Activated T-helper 17 cell treated with anti-CD3 and anti-CD28 coated beads, Interleukin-2, amount 50 U/mL, for 72 hours (primary cell): ENCODE measurements at places on chromosomes 6 and 20. TPM values are rescaled to one million over a fixed set of nuclear protein-coding genes. Genes with fewer than 3 reads are reported as not detected.

DNA sequence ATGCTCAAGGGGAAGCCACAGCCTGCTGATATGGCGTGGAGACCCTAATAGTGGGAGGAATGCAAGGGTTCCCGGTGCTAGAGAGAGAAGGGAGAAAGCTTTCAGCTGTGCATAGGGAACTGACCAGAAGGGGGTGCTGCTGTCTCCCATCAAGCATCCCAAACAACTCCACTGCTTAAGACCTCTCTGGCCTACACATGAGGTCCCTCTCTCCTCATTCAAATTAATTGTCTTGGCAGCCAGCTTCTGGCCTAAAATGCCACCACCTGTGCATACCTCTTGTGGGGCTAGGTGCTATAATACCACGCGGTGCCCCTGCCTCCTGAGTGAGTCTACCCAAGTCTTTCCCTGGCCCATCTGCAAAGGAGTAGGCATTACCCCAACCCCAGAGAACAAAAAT is 14.5 kb downstream of the ADISSP start:
- H3K27ac ChIP-seq = no peak overlapping the region
- peak; percentile 77 for ATAC-seq
- peaks cover 14% of the 10 kb centered on the region for H3K36me3 ChIP-seq
- H3K27me3 ChIP-seq = no peaks in the 10 kb centered on the region

ADTRP gene
- total RNA-seq = 47.7 TPM

OGFRL1 gene
- total RNA-seq = 7.7 TPM

- peaks cover 95% of the 10 kb centered on the region for H3K36me3 ChIP-seq
- H3K27me3 ChIP-seq = no peaks in the 10 kb centered on the region
- H3K27ac ChIP-seq = peak overlapping the region; percentile 73
- peaks cover 60% of the 10 kb centered on the region for H3K4me1 ChIP-seq
- peak overlapping the region; percentile 62 for H3K4me3 ChIP-seq
Measured at GRCh38 chr6:111725446-111726112, 119.9 kb upstream of the TRAF3IP2 start.

GRCh38 chr6:5471044-5471443 is 209.7 kb downstream of the FARS2 start:
- H3K27ac ChIP-seq = no peak overlapping the region
- H3K36me3 ChIP-seq = no peaks in the 10 kb centered on the region
- peaks cover 9% of the 10 kb centered on the region for H3K4me1 ChIP-seq
- peak; percentile 85 for ATAC-seq
- no peaks in the 10 kb centered on the region for H3K27me3 ChIP-seq
- no peak overlapping the region for H3K4me3 ChIP-seq

DNA sequence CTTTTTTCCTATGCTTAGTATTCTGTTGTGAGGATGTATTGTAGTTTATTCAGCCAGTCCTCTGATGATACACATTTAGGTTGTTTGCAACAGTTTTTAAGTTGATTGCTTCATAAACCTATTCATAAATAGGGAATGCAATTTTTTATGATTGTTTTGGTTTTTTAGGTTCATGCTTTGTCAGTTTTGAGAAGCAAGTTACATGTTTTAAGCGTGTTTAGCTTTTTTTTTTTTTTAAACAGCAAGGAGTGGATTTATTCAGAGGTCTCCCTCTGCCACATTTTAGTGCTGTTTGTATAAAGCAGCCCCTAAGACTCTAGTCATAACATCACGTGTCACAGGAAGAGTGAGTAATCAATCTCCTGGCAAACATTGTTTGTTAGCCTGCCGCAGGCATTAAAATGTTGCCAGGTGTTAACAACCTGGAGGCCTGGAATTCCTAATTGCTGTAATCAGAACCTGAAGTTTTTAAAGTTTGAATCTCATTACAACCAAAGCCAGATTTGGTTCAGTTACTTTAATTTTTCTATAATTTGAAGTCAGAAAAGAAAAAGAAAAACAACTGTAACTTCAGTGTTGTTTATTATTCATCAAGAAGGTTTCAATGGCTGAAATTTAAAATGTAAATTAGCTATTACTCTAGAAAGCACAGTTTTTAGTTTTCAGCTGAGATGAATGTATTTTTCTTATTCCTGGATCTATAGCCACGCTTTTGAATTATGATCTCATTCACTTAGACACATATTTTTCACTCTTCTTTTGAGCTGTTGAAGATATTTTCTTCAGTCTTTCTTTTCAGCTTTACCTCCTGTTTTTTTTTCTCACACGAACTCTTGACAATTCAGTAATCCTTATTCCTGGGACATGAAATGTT is 59.2 kb downstream of the KCNS1 start:
- H3K27me3 ChIP-seq = no peaks in the 10 kb centered on the region
- peak overlapping the region; percentile 83 for H3K27ac ChIP-seq
- ATAC-seq = peak; percentile 68
- H3K4me1 ChIP-seq = peaks cover 27% of the 10 kb centered on the region

- no peak overlapping the region for H3K4me3 ChIP-seq
- no peak for ATAC-seq
- H3K27me3 ChIP-seq = no peaks in the 10 kb centered on the region
- H3K27ac ChIP-seq = no peak overlapping the region
Measured at GRCh38 chr20:44468044-44468782, 7.5 kb upstream of the TTPAL start.

DNA sequence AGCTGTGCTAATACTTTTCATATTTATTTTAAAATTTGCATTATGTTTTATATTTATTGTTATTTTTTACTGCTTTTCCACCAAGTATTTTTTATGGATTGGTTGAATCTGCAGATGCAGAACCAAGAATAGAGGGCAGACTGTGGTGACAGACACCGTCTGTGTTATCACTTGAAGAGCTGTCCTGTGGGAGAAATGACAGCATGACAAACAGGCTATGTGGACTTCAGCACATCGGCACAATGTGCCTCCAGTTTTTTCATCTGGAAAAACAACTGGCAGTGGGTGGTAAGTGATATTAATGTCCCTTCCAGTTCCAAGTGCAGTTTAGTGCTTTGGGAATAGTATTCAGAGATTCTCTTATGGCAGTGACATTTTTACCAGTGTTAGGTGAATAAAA is 492.9 kb downstream of the PRKN start:
- H3K36me3 ChIP-seq = no peaks in the 10 kb centered on the region
- H3K4me3 ChIP-seq = no peak overlapping the region
- H3K27ac ChIP-seq = no peak overlapping the region
- no peak for ATAC-seq
- H3K27me3 ChIP-seq = no peaks in the 10 kb centered on the region
- no peaks in the 10 kb centered on the region for H3K4me1 ChIP-seq

DNA sequence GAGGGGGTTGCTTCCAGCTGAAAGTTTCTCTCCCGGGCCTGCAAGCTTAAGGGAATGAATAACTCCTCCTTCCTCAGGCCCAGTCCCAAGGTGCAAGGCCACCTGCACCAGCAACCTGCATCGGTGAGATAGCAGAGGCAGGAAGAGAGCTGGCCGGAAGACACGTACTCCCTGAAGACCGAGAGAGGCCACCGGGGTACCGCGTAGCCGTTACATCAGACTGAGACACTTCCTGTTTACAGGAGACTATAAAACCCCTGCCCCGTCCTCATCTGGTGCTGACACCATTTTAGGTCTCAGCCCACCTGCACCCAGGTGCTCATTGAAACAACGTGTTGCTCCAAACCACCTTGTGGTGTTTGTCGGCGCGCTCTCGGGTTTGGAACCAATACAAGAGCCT is 60.5 kb upstream of the PRND start:
- peak; percentile 65 for ATAC-seq
- H3K36me3 ChIP-seq = peaks cover 4% of the 10 kb centered on the region
- H3K27me3 ChIP-seq = no peaks in the 10 kb centered on the region
- peaks cover 26% of the 10 kb centered on the region for H3K4me1 ChIP-seq
- peak overlapping the region; percentile 94 for H3K27ac ChIP-seq
- H3K4me3 ChIP-seq = peak overlapping the region; percentile 80

GRCh38 chr6:146791930-146792329 is 193.2 kb downstream of the ADGB start:
- H3K4me3 ChIP-seq = no peak overlapping the region
- H3K36me3 ChIP-seq = no peaks in the 10 kb centered on the region
- no peak overlapping the region for H3K27ac ChIP-seq
- peaks cover 5% of the 10 kb centered on the region for H3K4me1 ChIP-seq
- H3K27me3 ChIP-seq = peaks cover 7% of the 10 kb centered on the region

DNA sequence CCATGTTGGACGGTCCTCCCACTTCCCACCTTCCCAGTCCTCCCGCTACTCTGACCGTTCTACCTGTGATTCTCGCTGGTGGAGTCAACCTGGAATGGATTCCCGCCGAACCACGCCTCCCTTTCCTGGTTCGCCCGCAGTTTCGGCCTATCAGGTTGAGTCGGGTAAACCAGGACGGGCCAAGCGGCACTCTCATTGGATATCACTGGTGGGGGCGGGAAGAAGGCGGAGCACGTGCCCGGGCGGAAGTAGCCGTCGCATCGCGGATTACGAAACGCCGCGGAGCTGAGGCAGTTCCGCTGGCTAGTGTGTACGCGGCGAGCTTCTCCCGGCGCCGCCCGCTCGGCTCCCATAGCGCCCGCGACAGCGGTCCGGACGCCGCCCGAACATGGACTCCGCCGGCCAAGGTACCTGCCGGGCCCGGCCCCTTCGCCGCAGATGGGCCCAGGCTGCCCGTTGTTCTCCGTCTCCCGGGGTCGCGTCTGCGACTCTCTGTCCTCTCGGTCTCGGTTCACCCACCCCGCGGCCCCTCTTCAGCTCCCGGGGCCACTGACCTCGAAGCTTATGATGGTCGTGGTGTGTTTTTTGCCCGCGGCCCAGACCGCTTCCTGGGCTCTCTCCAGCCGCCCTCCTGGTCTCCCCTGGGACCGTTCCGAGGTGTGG is at the start of gene TPD52L2:
Gene TPD52L2, plus strand, starts transcription at position 293 of the 663 bp plus-strand sequence. Its CDS starts 96 bp downstream, at position 389.
- peaks cover 5% of the 10 kb centered on the region for H3K4me1 ChIP-seq
- peak; percentile 88 for ATAC-seq
- peak within 1 kb of the TSS; percentile 84 for H3K4me3 ChIP-seq

DNA sequence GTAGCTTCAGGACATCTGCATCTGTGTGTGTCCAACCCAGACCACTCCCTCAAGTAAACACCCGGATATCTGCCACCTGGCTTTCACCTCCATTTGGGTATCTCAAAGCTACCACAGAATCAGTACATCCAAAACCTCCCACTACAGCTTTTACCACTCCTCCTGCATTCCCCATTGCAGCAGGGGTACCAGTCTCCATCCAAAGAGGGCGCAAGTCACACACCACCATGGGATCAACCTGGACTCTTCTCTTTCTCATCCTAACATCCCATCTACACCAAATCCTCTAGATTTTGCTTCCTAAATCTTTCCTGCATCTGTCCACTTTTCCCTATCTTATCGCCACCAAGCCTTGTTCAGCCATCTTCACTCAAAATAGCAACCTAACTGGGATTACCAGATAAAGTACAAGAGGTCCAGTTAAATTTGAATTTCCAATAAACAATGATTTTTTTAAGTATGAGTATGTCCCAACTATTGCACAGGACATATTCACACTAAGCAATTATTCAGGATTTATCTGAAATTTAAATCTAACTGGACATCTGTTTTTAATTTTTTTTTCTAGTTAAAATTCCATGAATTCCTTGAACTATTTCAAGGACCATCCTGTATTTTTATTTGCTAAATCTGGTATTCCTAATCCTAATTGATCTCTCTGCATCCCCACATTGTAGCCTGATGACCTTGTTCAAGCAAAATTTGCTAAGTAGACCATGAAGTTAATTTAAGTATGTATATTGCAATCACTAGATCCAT is 164.3 kb upstream of the MLN start:
- H3K4me3 ChIP-seq = no peak overlapping the region
- no peak for ATAC-seq
- peaks cover 48% of the 10 kb centered on the region for H3K27me3 ChIP-seq
- no peaks in the 10 kb centered on the region for H3K36me3 ChIP-seq
- no peak overlapping the region for H3K27ac ChIP-seq

DNA sequence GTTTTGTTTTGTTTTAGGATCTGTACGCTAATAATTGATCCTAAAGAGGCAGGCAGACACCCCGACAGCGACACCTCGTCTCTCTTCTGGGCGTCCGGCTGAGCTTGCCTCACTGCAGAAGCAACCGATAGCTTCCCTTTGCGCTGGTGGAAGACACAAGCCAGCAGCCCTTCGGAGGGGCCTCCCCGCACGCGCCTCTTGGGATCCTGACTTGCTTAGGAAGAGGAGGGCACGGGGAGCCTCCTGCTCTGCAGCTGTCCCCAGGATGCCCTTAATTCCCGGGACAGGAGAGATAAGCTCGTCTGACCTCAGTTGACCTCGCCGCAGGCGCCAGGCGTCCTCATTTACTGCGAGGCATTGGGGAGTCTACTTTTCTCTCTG is 94.0 kb downstream of the CD83 start:
- H3K36me3 ChIP-seq = no peaks in the 10 kb centered on the region
- no peaks in the 10 kb centered on the region for H3K4me1 ChIP-seq
- peak overlapping the region; percentile 83 for H3K4me3 ChIP-seq
- H3K27me3 ChIP-seq = no peaks in the 10 kb centered on the region
- peak overlapping the region; percentile 93 for H3K27ac ChIP-seq

- no peaks in the 10 kb centered on the region for H3K27me3 ChIP-seq
- peak overlapping the region; percentile 95 for H3K27ac ChIP-seq
- H3K4me1 ChIP-seq = peaks cover 22% of the 10 kb centered on the region
- H3K36me3 ChIP-seq = peaks cover 6% of the 10 kb centered on the region
- ATAC-seq = no peak
Measured at GRCh38 chr20:33664762-33665144, 2.0 kb upstream of the ACTL10 start.

SNAP25 gene
- 0.13 TPM for total RNA-seq

DNA sequence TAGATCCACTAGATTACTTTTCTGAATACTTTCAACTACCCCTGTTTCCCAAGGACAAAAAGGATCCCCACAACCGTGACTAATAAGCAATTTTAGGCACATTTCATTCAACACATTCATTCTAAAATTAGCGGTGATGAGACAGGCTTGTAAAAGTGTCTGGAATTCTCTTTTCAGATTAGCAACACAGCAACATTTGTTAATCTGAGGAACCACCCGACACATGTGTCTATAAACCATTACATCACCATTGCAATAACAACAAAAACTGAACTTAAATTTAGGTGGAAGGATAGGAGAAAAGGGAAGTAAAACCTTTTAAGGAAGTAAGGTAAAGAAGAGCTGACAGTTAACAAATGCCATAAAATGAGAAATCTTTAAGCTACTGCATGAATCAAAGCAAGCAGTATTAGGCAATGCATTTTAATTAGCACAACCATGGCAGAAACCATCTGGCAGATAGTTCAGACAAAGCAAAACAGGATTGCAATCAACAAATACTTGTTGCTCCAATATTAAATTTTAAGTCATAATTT is 49.1 kb downstream of the MAP3K7 start:
- H3K27ac ChIP-seq = no peak overlapping the region
- H3K4me1 ChIP-seq = no peaks in the 10 kb centered on the region
- ATAC-seq = no peak
- H3K27me3 ChIP-seq = no peaks in the 10 kb centered on the region
- peaks cover 62% of the 10 kb centered on the region for H3K36me3 ChIP-seq

LPA gene
- not detected for total RNA-seq

SLC52A3 gene
- total RNA-seq = not detected

DNA sequence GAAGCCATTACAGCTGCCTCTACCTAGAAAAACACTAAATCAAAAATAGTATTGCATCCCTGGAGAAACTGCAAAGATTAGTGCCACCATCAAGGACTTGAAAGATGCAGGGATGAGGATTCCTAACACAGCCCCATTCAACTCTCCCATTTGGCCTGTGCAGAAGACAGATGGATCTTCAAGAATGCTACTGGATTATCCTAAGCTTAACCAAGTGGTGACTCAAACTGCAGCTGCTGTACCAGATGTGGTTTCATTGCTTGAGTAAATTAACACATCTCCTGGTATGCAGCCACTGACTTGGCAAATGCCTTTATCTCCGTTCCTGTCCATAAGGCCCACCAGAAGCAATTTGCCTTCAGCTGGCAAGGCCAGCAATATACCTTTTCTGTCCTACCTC is 117.4 kb downstream of the TBC1D32 start:
- no peaks in the 10 kb centered on the region for H3K27me3 ChIP-seq
- H3K4me1 ChIP-seq = no peaks in the 10 kb centered on the region
- no peak overlapping the region for H3K4me3 ChIP-seq
- no peak for ATAC-seq
- H3K27ac ChIP-seq = no peak overlapping the region
